Small intestine (tissue), 16 donors: ENCODE measurements at places on chromosomes 7 and 10.

DNA sequence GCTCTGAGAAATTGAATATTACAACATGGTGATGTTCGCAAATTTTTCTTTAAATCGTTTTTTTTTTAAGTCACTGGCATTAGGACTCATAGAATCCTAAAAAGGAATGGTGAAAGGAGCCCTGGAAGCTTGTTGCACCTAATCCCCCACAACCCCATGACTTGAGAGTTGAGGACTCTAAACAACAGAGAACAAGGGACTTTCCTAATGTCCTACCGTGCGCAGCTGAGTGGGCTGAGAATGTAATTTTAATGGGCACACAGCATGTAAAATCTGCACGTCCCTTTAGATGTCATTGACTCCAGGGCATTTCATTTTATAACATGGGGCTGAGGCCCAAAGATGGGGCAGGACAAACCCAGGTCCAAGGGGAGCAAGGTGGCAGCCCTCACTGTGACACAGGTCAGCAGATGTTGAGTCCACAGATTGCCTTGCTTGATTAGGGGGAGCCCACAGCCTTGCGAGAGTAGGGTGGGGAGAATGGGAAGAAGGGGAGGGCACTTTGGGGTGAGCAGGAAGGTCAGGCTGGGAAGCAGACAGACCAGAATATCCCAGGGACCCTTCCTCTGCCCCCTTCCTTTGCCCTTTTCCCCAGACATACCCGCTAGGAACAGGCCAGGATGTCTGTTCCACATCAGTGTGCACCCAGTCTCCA, 208.4 kb upstream of the ZMIZ1 start:
- DNase-seq, result no peak

- no peak for DNase-seq
Measured at GRCh38 chr10:8898745-8899330, 844.4 kb downstream of the GATA3 start.

- DNase-seq, result no peak
Measured at GRCh38 chr7:85224171-85224570, 37.3 kb upstream of the SEMA3D start.

DNA sequence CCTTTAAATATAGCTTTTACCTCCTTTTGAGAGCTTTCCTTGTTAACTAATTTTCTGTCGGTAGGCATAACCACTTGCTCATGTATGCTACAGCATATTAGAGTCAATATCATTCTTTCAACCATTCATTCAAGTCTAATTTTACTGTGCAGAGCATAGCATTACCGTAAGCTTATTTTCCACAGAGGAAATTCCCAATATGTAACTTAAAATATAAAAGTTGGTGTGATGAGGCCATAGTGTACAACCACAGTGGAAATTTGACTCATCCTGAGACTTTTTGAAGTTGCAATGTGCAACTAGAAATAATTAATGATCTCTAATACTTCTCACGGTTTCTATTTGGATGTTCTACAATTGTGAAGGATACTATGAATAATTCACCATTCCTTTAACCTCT, 80.6 kb upstream of the KLF6 start:
- no peak for DNase-seq

DNA sequence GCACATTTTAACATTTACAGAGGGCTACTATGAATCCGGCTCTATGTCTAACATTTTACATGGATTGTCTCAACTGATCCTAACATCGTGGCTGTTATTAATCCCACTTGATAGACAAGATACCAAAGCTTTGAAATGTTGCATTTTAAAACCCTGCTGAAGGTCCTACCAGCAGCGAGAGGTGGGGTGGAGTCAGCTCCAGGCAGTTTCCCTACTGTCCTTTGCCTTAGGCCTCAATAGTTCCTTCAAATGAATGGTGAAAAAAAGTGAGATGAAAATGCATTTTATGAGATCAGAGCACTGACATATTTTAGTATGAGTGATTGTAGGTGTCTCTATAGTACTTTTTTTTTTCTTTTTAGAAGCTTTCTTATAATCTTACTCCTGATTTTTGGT, 26.6 kb downstream of the BAIAP2L1 start:
- no peak for DNase-seq

- no peak for DNase-seq
Measured at GRCh38 chr10:11958956-11959355, 83.7 kb downstream of the UPF2 start.

GRCh38 chr7:106108991-106109390, 3.1 kb downstream of the SYPL1 start:
- DNase-seq, result no peak

GRCh38 chr7:106111655-106112117, 426 bp downstream of the SYPL1 start:
- no peak for DNase-seq

DNA sequence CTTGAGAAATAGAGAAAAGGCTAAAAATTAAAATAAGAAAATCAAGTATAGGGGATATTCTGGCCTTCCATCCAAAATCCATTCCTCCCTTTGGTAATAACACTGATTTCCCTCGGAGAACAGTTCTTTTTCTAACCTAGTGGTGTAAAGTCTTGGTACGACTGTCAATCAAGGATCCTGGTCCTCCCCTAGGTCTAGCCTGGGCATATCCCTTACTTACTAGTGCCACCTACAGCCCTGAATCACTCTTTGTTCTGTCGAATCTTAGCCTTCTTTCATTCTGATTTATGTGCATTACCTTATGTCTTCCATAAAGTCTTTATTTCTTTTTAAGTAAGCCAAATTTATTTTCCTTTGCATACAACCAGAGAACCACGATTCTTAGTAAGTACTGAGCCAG, 298.7 kb upstream of the LRRTM3 start:
- DNase-seq, result peak; percentile 17

- DNase-seq, result no peak
Measured at GRCh38 chr7:29539471-29539870, 24.2 kb upstream of the PRR15 start.

- peak; percentile 60 for DNase-seq
Measured at GRCh38 chr7:143512488-143513340, 35.0 kb downstream of the TAS2R41 start.

GRCh38 chr7:30459591-30460245, 18.9 kb downstream of the NOD1 start:
- peak; percentile 18 for DNase-seq

- no peak for DNase-seq
Measured at GRCh38 chr7:111242141-111242755, 151.3 kb downstream of the LRRN3 start.

GRCh38 chr10:95201736-95202135, 7.7 kb downstream of the ACSM6 start:
- DNase-seq, result no peak

- DNase-seq, result no peak
Measured at GRCh38 chr10:102511583-102512274, 8.0 kb downstream of the SUFU start.

DNA sequence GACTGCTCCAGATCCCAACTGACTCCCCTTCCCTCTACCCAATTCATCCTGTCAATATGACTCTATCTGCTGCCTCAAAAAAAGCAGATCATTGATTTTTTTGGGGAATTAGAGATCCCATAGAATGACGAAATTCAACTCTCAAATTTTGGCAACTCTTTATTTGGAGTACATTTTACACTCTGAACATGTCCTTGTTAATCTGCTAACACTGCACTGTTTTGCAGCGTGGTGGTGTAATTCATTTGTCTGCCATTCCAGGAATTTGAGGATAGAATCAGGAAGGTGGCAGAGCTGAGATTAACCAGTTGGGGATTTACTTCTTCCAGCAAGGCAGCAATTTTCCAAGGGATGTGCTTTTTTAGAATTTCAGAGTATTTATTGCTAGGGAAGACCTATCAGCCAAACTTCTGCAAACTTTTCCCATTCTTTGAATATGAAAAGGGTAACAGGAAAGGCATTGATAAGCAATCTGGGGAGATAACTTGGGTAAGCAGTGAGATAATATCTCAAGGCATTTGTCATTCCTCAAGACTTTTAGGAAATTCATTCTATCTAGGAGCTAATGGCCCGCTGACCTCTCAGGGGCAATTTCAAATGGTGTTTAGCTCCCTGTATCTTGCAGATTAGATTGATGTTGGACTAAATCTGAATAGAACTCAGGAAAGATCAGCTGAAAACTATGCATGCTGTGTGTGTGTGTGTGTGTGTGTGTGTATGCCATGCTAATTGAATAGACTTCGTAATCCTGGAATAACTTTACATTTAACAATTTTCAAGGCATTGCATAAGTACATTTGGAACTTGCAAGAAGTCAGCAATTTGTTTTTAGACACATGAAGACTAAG, 9.7 kb downstream of the BAMBI start:
- no peak for DNase-seq

DNA sequence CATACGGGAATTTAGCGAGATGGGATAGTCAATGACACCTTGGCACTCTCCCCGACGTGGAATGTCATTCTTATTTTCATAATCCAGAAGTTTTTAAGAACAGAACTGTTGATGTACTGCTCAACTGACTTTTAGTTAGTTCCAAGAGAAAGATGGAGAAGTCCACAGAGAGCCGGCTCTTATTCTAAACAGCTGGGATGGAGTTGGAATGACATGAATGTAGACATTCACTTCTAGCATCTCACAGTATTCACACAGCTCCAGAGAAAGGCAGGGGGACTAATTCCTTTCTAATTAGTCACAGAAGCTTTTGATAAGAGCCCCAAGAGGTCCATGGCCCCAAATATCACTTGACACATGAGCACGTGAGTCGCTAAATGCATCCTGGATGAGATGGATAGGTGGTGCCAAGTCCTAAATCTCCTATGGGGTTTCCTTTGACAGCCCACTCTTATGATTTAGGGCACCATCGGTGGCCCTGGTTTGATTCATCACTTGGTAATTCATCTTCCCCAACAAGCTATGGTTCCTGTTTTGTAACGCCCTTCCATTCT, 420.3 kb upstream of the AUTS2 start:
- DNase-seq, result no peak

DNA sequence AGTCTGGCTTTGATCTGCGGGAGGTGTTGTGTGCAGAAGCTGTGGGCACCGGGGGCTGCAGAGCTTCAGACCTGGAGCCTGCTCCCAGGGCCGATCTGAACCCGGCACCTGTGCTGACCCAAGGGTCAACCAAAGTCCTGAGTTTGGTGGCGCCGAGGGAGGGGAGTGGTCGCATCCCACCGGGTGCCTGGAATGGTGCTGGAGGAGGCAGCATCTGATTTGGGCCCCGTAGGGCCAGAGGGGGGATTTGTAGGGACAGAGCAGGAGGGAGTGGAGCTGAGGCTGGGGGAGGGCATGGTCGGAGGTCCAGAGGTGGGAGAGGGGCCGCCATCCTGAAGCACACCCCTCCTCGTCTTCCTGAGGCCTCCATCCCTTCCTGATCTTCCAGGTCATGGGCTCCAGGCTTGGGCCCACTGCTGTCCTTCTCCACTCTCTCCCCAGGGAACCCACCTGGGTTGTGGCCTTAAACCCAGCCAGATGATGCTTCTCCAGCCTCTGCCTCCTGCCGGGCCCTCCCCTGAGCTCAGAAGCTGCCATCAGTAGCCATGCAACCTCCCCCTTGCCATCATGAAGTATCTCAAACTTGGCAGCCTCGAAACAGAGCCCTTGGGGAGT, 112.9 kb downstream of the LHPP start:
- no peak for DNase-seq

GRCh38 chr10:42951486-42952251, 125.2 kb upstream of the RET start:
- DNase-seq, result peak; percentile 21

- peak; percentile 66 for DNase-seq
Measured at GRCh38 chr7:99672573-99672972, 7.2 kb downstream of the CYP3A5 start.

DNA sequence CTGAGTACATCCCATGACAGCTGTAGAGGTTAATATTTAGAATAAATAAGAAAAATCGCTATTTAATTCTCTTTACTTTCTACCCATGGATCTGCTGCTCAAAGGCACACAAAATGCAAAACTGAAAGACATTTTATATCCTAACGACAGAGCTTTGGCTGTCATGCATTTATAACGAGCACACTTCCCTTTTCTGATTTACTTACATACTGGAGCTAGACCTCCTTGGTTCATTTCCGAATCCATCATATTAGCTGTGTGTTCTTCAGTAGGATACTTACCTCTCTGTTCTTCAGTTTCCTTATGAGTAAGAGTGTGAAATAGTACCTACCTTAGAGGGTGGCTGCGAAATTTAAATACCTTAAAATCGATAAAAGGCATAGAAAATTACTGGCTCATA, 10.9 kb downstream of the CALCR start:
- DNase-seq, result no peak

DNA sequence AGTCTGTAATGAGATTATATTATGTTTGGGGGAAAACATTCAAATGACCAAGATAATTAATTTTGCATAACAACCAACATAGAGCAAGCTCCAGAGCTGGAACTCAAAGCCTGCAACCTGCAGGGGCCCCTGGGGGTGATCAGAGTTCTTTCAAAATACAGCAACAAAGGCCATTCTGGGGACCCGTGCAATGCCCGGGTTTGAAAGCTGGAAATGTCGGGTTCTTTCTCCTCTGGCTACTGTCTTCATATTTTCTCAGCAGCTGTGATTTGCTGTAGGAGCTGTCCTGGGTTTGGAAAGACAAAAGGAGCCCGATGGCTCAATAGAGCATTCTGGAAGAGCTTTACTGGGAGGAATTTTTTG, 30.8 kb upstream of the CARD11 start:
- no peak for DNase-seq

DNA sequence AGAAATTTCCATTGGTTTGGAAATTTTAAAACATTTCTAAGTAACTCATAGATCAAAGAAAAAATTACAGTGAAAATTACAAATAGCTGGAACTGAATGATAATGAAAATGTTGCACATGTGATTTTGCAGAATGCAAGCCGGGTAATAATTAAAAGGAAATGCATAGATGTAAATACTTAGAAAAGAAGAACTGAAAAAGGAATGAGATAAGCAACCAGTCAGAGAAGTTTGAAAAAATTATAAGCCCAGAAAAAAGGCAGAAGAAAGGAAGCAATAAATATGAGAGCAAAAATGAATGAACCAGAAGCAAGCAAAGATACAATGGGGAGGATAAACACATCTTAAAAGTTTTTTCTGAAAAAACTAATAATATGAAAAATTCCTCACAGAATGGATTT, 3.2 kb upstream of the TMEM273 start:
- DNase-seq, result no peak

- DNase-seq, result no peak
Measured at GRCh38 chr10:109882251-109883057, 40.9 kb downstream of the XPNPEP1 start.

DNA sequence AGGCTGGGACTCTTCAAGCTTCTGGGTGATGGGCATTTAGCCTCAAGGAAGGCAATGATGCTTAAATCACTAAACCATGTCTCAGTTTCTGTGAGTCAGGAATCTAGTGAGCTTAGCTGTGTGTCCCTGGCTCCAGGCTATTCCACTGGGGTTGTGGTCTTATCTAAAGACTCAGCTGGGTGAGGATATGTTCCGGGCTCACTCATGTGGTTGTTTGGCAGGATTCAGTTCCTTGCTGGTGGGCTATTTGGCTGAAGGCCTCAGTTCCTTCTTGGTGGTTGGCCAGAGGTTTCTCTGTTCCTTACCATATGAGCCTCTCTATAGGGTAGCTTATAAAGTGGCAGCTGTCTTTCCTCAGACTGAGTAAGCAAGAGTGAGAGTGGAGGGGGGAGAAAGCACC, 12.0 kb downstream of the EVX1 start:
- DNase-seq, result no peak

- DNase-seq, result no peak
Measured at GRCh38 chr10:42149027-42149700, 489.2 kb downstream of the ZNF33B start.

GRCh38 chr7:2927592-2927991, 83.5 kb upstream of the GNA12 start:
- DNase-seq, result no peak
